Kidney capillary endothelial cell (primary cell): ENCODE measurements at places on chromosomes 6 and 20.
A peak's percentile ranks its signal among the peaks of the same experiment; 100 is the strongest.

DNA sequence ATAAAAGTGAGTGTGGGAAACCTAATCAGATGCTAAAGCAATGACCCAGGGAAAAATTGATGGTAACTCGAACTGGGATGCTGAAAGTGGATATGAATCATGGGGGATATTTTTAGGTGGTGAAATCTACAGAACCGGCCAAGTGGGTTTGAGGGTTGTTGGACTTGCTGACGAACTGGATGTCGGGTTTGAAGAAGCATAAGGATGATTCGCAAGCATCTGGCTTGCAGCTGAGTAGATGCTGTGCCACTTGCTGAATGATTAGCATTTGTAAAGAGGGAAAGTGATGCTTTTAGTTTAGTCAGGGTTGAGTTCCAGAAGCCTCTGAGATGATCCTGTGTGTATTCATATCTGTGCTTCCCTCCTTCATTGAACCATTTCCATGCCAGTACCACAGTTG lies 54.9 kb downstream of the UBR2 start:
- DNase-seq = no peak

GRCh38 chr6:167708501-167709094 lies 118.1 kb upstream of the AFDN start:
- no peak for DNase-seq

DNA sequence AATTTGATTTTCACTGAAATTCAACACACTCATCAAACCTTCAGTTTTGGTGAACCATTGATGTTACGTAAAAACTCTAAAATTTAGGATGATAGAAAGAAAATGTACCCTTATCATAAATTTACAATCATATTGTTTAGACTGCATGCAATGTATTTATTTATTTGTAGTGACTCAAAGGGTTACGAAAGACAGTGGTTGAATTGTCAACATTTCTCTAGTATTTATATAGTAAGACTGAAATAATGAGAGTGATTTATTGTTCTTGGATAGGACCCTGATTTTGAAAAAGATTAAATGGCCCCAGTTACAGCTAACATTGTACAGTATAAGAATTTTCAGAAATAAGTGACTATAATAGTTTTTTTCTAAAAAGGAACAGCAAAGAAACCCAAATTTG lies 591.5 kb downstream of the RFPL4B start:
- no peak for DNase-seq

DNA sequence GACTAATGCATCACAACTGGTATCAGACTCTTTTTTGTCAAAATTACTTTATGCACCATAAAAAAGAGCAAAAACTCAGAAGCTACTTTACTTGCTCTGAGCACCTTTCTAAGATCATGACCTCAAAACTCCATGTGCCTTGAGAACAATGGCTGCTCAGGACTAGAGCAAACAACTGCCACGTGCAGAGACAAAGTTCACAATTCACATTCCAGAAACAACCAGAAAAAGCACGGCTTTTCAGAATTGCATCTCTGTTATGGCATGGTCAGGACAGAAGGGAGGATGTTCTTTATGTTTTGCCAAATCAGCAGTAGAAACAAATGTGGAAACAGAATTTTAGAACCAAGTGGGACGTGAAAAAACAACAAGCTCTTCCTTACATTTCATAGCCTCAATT lies 70.5 kb downstream of the CNKSR3 start:
- no peak for DNase-seq

- DNase-seq = no peak
Measured at GRCh38 chr6:144847916-144848315, 562.8 kb downstream of the UTRN start.

GRCh38 chr20:25399037-25399430 lies 8.4 kb upstream of the ABHD12 start:
- peak; percentile 81 for DNase-seq

GRCh38 chr20:10002866-10003265 lies 31.9 kb upstream of the ANKEF1 start:
- no peak for DNase-seq
